ENCODE measurements at places on chromosomes 3 and 15. TPM values are rescaled to one million over a fixed set of nuclear protein-coding genes. Genes with fewer than 3 reads are reported as not detected.

The DGKG gene
- 7.4 TPM for total RNA-seq

The CCNB2 gene
- total RNA-seq: 1.7 TPM

The CNTN3 gene
- 1.1 TPM for total RNA-seq

The UNC13C gene
- total RNA-seq: 0.44 TPM

The EFCC1 gene
- total RNA-seq: 7.3 TPM

DNA sequence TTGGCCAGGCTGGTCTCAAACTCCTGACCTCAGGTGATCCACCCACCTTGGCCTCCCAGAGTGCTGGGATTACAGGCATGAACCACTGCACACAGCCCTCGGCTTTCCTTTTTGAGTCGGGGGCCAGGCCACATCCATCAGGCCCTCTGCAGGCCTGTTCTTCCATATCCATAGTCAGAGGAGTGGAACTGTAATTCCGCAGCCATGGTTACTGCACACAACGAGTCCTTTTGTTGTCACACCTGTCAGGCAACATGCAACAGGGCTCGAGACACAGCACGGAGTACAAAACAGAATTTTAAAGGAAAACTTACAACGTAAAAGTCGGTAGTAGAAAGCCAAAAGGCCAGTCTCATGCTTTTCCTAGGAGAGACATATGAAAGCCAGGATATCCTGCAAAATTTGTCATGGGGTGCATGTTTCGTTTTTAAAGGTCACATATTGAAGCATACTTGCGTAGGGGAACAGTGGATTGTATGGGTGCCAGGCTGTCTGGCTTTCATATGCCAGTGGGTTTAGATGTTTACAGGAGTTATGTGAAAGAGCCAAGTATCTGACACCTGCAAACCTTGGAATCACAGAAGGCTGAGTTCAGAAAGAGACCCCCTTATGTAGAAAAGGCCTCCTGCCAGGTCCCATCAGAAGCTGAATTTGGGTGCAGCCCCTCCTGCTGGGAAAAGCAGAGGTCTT is 63.2 kb upstream of the LPP start:
- H3K4me1 ChIP-seq: no peaks in the 10 kb centered on the region
- no peaks in the 10 kb centered on the region for H3K27me3 ChIP-seq
- H3K36me3 ChIP-seq: no peaks in the 10 kb centered on the region
- H3K4me3 ChIP-seq: no peak overlapping the region
- no peak overlapping the region for H3K27ac ChIP-seq
- DNase-seq: no peak

DNA sequence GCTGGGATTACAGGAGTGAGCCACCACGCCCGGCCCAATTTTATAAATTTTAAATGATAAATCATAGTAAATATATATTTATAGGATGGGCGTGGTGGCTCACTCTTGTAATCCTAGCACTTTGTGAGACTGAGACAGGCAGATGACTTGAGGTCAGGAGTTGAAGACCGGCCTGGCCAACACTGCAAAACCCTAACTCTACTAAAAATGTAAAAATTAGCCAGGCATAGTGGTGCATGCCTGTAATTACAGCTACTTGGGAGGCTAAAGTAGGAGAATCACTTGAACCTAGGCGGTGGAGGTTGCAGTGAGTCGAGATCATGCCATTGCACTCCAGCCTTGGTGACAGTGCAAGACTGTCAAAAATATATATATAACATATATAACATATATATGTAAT is 26.4 kb downstream of the MFN1 start:
- peaks cover 62% of the 10 kb centered on the region for H3K36me3 ChIP-seq
- H3K4me3 ChIP-seq: no peak overlapping the region
- no peaks in the 10 kb centered on the region for H3K27me3 ChIP-seq
- H3K27ac ChIP-seq: no peak overlapping the region
- no peak for DNase-seq

DNA sequence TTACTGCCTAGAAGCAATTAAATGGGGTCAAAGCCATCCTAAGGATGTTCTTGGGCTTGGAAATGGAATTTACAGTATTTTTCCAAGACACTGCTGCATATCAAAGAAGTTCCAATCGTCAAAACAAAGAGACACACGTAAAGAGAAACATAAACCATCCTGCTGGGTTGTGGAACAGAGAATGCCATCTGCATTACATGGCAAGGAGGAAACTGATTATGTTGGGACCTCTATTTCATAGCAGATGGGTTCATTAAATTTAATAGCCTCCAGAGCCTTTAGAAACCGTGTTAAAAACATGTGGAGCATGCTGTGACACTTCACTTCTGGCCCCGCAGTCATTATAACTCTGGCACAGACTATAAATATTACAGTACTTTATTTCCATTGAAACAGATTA is 154.6 kb downstream of the LRTM1 start:
- no peak overlapping the region for H3K4me3 ChIP-seq
- no peaks in the 10 kb centered on the region for H3K4me1 ChIP-seq
- H3K27me3 ChIP-seq: no peaks in the 10 kb centered on the region
- no peak overlapping the region for H3K27ac ChIP-seq
- H3K36me3 ChIP-seq: no peaks in the 10 kb centered on the region

DNA sequence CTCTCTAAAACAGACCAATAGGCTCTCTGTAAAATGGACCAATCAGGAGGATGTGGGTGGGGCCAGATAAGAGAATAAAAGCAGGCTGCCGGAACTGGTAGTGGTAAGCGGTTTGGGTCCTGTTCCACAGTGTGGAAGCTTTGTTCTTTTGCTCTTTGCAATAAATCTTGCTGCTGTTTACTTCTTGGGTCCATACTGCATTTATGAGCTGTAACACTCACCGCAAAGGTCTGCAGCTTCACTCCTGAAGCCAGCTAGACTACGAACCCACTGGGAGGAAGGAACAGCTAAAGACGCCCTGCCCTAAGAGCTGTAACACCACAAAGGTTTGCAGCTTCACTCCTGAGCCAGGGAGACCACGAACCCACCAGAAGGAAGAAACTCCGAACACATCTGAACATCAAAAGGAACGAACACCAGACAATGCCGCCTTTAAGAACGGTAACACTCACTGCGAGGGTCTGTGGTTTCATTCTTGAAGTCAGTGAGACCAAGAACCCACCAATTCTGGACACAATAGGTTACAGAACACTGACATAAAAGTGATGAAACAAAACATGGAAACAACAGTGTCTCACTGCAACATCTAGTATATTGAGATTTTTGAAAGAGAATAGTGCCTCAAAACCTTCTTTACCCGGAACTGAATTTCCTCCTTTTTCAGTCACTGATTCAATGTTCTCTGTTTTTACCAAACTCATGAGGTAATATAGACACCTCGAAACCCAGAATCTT is 28.8 kb upstream of the PLSCR2 start:
- no peaks in the 10 kb centered on the region for H3K27me3 ChIP-seq
- no peak for DNase-seq
- H3K4me1 ChIP-seq: no peaks in the 10 kb centered on the region
- H3K4me3 ChIP-seq: no peak overlapping the region
- H3K27ac ChIP-seq: no peak overlapping the region
- H3K36me3 ChIP-seq: no peaks in the 10 kb centered on the region

- no peak overlapping the region for H3K27ac ChIP-seq
- H3K36me3 ChIP-seq: no peaks in the 10 kb centered on the region
- H3K4me1 ChIP-seq: no peaks in the 10 kb centered on the region
- H3K4me3 ChIP-seq: no peak overlapping the region
- H3K27me3 ChIP-seq: no peaks in the 10 kb centered on the region
- no peak for DNase-seq
These were observed 7.7 kb upstream of the FBN1 start for GRCh38 chr15:48653216-48653615.

GRCh38 chr3:43640681-43641080 is 18.9 kb upstream of the ANO10 start:
- H3K27ac ChIP-seq: no peak overlapping the region
- no peaks in the 10 kb centered on the region for H3K4me1 ChIP-seq
- DNase-seq: no peak
- no peaks in the 10 kb centered on the region for H3K36me3 ChIP-seq

DNA sequence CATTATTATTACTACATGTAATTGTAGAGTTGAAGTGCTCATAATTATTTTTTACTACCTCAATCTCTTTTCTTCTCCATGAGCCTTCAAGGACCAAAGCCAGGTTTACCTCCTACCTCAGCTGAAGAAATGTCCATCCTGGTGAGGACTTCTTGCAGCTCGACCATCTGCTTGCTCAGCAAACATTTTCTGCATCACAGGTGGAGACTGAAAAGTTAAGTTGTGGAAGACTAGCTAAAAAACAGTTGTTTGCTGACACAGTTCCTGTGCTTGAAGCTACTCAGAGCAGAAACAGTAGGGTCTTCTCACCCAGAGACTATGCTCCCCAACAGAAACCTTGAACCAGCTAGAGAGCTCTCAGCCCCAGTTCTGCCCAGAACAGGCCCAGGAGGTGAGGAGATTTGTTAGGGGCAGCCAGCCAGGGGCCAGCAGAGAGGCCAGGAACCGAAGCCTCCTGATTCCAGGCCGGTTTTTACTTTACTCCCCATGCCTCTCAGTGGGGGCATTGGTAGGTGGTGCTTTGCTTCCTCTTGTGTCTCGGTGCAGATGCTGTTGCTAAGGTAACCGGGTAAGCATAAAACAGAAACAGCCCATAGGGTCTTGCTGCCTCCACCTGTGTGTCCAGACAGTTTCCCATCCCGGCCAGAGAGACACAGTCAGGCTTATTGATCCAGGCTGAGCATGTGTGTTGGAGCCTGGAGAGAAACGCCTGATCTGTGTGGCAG is 54.9 kb downstream of the CCNL1 start:
- no peaks in the 10 kb centered on the region for H3K36me3 ChIP-seq
- no peak overlapping the region for H3K27ac ChIP-seq
- no peaks in the 10 kb centered on the region for H3K27me3 ChIP-seq
- H3K4me1 ChIP-seq: no peaks in the 10 kb centered on the region
- H3K4me3 ChIP-seq: no peak overlapping the region
- no peak for DNase-seq

DNA sequence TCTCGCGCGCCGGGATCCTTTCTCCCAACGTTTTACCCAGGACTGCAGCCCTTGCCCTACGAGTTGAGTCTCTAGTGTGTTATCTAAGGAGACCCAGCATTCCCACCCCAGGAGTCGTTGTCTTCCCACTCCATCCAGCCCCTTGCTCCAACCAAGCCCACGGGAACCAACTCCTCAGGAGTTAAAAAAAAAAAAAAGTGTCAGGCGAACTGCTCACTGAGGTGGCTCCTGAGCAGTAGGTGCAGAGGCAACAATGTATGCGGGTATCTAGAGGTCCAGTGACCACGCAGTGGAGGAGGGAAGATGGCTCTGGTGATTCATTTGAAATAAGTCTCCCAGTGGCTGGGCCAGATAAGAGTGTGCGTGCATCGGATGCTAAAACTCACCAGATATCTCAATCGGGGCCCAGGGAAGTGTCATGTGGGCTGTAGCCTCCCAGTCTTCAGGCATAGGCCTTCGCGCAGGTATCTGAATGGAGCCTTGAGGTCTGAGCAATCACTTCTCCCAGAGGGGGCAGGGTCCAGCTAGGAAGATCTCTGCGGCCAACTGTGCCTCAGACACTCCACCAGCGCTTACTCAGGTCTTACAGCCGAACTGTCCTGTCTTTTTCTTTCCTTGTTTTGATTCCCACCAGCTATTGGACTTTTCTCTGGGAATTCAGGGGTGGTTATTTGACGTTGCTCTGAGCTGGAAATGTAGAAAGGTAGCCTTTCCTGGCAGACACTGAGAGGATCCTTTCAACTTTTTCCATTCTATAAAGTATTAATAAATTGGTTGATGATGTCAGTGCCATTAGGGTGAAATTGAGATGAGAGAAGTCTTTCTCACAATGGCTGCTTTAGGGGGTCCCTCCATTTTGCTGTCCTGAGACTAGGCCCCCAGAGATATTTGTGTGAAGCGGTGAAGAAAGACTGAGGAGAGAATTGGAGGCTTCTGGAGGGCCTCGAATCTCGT is 21.0 kb downstream of the ZIC4 start:
- peaks cover 7% of the 10 kb centered on the region for H3K27me3 ChIP-seq
- H3K27ac ChIP-seq: no peak overlapping the region
- H3K36me3 ChIP-seq: no peaks in the 10 kb centered on the region
- DNase-seq: no peak
- no peak overlapping the region for H3K4me3 ChIP-seq

DNA sequence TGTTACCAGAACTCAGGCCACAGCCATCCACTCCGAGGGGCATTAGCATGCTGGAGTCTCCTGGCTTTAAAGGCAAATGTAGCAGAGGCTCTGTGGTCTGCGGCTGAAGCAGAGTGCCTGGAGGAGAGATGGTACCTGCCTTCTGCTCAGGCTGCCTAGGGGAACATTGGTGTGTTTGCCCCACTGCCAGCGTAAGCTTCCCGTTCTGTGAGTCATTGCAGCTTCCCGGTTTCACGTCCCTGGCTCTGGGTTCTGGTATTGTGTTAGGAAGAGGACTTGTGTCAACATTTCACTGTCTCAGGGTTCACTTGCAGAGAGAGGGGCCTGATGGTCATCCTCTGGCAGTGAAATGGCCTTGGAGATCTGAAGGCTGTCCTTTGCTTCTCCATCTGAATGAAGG is 1.8 kb downstream of the GASK1A start:
- no peak for DNase-seq
- H3K4me3 ChIP-seq: no peak overlapping the region
- H3K27me3 ChIP-seq: no peaks in the 10 kb centered on the region

DNA sequence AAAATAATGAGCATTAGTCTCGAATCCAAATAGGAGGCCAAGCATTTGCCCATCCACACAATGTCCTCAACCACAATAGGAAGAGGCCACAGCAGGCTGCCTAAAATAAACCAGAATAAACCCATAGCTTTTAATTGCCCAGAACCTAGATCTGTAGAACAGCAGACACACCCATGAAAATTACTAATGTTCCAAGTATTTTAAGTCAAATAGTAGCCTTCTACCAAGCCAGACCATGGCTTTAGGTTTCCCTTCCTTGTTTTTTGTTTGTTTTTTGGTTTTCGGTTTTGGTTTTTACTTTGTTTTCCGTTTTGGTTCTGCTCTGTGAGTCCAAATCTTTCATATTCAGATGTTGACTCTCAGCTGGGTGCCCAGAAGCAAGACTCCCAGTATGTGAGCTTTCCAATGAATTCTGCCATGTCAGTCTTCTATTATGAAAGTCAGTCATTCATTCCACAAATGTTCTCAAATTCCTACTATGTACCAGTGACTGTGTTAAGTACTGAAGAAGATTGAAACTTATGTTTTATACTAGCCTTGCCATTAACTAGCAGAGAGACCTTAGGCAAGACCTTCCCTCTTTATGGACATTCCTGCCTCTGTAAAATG is 57.8 kb upstream of the BOC start:
- H3K36me3 ChIP-seq: no peaks in the 10 kb centered on the region
- no peak for DNase-seq
- H3K4me3 ChIP-seq: no peak overlapping the region
- H3K27me3 ChIP-seq: no peaks in the 10 kb centered on the region
- no peaks in the 10 kb centered on the region for H3K4me1 ChIP-seq

GRCh38 chr3:30720586-30721313 is 114.3 kb downstream of the TGFBR2 start:
- H3K27me3 ChIP-seq: no peaks in the 10 kb centered on the region
- H3K4me3 ChIP-seq: no peak overlapping the region
- DNase-seq: no peak
- H3K36me3 ChIP-seq: no peaks in the 10 kb centered on the region
